ENCODE measurements at places on chromosomes 16 and 17.
A peak's percentile ranks its signal among the peaks of the same experiment; 100 is the strongest.

DNA sequence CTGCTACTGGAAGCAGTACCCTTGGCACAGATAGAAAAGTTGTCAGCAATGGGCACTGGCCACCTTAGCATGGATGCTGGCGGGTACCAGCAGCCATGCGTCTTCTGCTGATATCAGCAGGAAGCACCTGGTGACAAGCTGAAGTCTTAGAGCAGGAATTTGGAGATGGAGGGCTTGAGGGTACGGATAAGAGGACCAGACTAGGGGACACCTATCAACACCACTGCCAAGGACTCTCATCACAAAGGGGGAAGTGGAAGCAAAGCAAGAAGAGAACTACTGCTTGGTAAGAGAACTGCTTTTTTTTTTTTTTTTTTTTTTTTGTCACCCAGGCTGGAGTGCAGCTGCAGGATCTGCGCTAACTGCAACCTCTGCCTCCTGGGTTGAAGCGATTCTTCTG is 35.4 kb upstream of the LYRM9 start:
- DNase-seq = no peak

DNA sequence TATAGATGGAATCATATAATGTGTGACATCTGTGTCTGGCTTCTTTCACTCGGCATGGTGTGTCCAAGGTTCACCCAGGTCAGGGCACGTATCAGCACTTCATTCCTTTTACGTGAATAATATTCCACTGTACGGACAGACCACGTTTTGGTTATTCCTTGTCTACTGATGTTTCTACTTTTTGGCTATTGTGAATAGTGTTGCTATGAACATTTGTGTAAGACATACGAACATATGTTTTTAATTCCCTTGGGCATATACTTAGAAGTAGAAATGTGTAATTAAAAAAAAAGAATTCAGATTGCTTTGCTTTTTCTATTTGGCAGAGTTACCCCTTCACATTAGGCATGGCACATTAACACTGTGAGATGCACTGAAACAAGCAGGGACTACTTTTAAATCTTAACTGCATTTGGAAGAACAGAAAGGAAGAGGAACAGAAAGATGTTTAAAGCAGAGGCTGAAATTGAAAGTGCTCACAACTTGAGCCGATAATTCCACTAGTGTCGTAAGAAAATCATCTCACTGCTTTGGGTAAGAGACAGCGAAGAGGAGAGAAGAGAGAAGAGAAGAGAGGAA is 105.3 kb downstream of the VPS53 start:
- no peak for DNase-seq

GRCh38 chr17:63423963-63424362 is 22.1 kb downstream of the CYB561 start:
- no peak for DNase-seq

- DNase-seq = no peak
These were observed 64.1 kb downstream of the NF1 start for GRCh38 chr17:31158746-31159377.

DNA sequence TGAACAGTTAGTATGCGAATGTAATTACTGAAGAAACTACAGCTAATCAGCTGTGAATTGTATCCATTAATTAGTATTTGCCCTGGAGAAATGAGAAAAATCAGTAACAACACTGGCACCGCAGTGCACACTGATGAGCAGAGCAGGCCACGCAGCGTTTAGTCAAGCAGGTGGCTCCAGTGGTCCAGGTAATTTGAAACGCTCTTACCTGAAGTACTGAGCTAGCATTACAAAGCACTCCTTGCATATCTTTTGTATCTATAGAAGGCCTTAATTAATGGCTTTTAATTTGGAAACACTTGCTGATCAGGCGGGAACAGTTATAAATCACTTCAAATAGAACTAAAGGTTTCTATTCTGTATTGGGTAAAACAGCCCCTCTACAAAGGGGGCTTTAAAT is 76.4 kb downstream of the TOX3 start:
- DNase-seq = no peak

GRCh38 chr17:82370471-82371332 is 863 bp upstream of the UTS2R start:
- no peak for DNase-seq

GRCh38 chr16:23119570-23119969 is 29.7 kb downstream of the USP31 start:
- DNase-seq = no peak

GRCh38 chr16:57021757-57022156 is 32.4 kb downstream of the NLRC5 start:
- DNase-seq = no peak

GRCh38 chr17:30547778-30548573 is 70.8 kb downstream of the GOSR1 start:
- DNase-seq = no peak

- DNase-seq = no peak
These were observed 3.5 kb upstream of the CDH11 start for GRCh38 chr16:65125322-65125721.

GRCh38 chr16:30535777-30536190 is 1.1 kb upstream of the ZNF747 start:
- DNase-seq = peak; percentile 31

DNA sequence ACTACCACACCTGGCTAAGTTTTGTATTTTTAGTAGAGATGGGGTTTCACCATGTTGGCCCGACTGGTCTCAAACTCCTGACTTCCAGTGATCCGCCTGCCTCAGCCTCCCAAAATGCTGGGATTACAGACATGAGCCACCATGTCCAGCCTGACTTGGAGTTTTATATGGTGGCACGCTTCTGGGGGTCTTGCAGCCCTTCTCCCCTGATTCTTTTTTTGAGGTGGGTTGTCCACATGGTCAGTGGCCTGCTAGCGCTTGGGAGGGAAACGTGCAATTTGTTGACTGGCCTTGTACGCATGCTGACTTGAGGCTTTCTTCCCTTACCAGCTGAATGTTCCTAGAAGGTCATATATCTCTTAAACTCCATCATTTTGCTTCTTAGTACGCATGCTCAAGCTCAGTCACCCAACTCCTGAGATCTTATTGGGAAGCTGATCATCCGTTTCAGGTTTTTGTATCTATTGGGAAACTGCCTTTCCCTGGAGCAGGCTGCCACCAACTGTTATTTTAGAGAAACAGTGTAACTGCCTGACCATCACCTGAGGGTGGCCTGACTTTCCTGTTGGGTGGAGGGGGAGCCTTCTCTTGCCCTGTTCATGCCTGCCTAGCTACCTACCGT is 13.7 kb upstream of the LDHD start:
- no peak for DNase-seq

GRCh38 chr16:30778549-30779244 is 8.3 kb downstream of the ZNF629 start:
- DNase-seq = no peak

DNA sequence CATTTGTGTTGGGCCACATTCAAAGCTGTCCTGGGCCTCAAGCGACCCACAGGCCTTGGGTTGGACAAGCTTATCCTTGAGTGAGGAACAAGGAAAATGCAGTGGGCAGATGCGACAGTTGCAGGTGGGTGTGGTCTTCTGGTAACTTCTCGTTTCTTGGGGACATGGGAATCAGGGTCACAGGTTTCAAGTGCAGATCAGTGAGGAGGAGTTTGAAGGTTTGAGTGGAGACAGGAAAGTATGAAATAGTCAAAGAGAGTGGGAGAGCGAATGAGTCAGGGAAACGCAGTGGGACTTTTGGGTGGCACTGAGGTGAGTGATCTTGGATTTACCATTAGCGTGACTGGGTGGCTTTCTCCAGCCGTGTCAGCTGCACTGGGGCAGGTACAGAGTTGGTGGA is 15.4 kb upstream of the CCL22 start:
- no peak for DNase-seq

GRCh38 chr17:75507733-75508719 is 7.3 kb downstream of the CASKIN2 start:
- no peak for DNase-seq

DNA sequence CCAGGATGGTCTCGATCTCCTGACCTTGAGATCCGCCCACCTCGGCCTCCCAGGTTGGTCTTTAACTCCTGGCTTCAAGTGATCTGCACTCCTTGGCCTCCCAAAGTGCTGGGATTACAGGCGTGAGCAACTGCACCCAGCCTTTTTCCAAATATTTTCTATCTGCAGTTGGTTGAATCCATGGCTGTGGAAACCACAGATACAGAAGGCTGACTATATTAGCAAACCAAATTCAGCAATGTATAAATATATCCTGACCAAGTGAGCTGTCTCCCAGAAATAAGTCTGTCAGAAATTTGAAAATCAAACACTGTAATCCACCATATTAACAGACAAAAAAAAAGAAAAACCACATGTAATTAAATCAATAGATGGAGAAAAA is 9.6 kb downstream of the CFDP1 start:
- DNase-seq = no peak

GRCh38 chr17:30155389-30155788 is 38.8 kb downstream of the NSRP1 start:
- no peak for DNase-seq

DNA sequence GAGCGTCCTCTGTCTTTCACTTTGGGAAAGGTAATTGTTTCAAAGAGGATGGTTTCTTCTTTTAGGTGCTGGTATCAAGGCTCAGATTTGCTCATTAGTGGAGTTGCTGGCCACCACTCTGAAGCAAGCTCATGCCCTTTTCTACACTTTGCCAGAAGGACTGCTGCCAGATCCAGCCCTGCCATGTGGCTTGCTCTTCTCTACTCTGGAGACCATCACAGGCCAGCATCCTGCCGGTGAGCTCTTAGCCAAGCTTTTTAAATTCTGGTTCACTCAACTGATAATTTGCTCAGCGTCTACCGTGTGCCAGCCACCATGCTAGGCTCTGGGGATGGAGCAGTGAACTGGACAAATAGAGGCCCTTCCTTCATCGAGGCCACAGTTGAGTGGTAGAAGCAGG is 4.3 kb downstream of the COG1 start:
- no peak for DNase-seq

DNA sequence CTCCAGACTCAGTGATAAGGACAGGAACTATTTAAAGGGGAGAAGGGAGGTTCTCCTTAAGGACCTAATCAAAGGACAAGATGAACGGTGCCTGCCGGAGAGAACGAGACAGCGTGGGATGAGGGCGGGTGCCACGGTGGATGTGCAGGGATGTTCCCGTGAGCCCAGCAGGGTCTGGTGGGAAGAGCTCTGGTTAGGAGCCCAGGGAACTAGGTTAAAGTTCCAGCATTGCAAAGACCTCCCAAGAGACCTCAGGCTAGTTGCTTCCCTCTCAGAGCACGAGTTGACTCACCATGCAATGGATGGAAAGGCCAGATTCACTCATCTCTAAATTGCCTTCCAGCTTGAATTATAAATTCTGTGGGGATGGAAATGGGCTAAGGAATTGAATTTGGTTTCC is 14.7 kb downstream of the CCR7 start:
- DNase-seq = no peak

- DNase-seq = peak; percentile 57
These were observed 41.8 kb downstream of the IL4R start for GRCh38 chr16:27355610-27356009.

- DNase-seq = no peak
These were observed 27.0 kb downstream of the RSL1D1 start for GRCh38 chr16:11824362-11824761.

DNA sequence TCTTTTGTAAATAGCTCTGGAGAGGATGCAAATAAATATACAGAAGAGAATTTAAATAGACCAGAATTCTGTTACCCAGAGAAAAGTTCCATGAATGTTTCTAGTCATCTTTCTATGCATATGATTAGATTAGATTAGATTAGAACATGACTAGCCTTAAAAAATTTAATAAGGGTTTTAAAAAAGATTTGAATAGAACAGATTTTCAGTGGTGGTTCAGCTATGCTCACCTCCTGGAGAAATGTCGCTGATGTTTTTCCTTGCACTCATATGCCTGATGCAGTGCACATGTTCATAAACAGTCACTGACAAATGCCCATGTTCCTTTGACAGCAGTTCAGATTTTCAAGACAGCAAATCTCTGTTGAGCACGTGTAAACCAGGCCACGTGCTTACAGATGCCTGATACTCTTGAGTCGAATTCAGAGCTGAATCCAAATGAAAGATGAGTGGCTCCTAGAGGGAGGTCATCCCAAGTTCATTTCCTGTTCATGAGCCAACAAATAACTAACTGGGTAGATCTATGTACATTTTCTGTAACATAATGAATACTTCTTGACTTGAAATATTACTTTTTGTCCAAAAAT is 19.9 kb upstream of the RAB11FIP4 start:
- DNase-seq = no peak

GRCh38 chr16:58510097-58510775 is 5.1 kb upstream of the SETD6 start:
- DNase-seq = no peak

DNA sequence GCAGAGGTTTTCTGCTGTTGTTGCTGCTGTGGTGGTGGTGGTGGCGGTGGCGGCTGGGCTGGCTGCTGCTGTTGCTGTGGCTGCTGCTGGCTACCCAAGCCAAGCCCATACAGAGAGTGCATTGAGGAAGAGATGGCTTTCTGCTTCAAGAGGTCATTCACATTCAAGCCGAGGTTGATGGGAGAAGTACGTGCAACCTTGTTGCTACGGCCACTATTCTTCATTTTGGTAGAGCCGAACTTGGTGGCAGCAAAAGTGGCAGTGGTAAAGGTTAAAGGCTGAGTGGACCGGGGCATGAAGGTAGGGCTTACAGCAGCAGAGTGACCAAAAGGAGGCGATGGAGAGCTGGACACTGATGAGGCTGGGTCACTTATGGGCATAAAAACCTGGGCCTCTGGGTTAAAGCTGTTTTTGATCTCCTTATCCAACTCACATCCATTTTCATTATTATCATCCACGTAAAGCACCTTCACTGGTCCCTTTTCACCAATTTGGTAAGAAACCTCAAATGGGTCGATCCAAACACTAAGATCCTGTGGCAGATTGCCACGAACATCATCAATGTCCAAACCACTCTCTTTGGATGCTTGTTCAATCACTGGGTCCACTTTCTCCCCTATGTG is 2.8 kb downstream of the TOB1 start:
- DNase-seq = peak; percentile 44

- no peak for DNase-seq
These were observed 1.4 kb upstream of the AOC3 start for GRCh38 chr17:42849451-42850181.

GRCh38 chr17:63376949-63377348 is 69.2 kb downstream of the CYB561 start:
- DNase-seq = no peak

GRCh38 chr17:60577147-60577915 is 22.7 kb upstream of the PPM1D start:
- peak; percentile 34 for DNase-seq

GRCh38 chr17:74852237-74853047 is 7.2 kb downstream of the GRIN2C start:
- no peak for DNase-seq

- DNase-seq = no peak
These were observed 30.4 kb downstream of the TRAF4 start for GRCh38 chr17:28774206-28774605.

GRCh38 chr16:77409311-77409710 is 25.5 kb downstream of the ADAMTS18 start:
- no peak for DNase-seq

DNA sequence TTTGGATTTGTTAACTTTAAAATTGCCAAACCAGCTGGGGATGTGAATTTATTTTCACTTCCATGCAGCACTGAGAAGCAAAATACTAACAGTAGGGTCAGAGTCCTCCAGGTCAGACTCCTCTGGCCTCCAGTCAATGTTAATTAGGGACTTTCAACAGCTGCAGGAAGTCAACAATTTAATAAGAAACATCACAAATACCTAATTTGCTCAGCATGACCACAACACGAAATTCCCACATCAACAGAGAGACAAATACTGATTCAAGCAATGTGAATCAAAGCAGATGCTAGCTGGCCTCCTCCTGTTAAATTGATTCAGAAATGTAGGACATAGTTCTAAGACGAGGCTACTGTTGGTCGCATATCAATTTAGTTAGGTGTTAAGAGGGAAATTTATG is 111.7 kb downstream of the ABCA8 start:
- no peak for DNase-seq

- no peak for DNase-seq
These were observed 549.1 kb downstream of the WWOX start for GRCh38 chr16:78648517-78648916.
